ENCODE measurements at places on chromosomes 1 and 21.

DNA sequence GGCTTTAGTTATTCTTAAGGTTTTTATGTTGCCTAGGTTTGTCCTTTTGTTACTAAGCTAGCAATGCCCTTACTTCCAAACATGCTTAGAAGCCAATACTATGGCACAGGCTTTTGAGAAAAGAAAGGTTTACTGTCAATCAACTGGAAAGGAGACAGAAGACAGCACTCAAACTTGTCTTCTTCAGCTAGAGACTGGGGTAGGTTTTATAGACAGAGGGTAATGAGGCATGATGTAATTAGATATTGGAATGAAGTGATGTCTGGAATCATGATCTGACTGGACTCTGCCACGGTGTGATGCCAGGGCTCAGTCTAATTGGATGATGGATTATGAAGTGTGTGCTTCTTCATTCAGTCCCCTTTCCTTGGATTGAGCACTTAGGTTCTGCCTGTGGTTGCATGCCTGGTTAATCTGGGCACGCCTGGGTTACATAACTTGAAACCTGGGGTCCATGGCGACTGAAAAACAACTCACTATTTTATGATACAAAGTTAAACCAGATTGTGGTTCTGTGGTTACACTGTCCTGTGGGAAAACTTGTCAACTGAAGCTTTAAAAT lies 625.8 kb downstream of the BRINP3 start:
- DNase-seq, result no peak

GRCh38 chr1:225977937-225978748 lies 21.0 kb downstream of the SDE2 start:
- DNase-seq, result no peak

DNA sequence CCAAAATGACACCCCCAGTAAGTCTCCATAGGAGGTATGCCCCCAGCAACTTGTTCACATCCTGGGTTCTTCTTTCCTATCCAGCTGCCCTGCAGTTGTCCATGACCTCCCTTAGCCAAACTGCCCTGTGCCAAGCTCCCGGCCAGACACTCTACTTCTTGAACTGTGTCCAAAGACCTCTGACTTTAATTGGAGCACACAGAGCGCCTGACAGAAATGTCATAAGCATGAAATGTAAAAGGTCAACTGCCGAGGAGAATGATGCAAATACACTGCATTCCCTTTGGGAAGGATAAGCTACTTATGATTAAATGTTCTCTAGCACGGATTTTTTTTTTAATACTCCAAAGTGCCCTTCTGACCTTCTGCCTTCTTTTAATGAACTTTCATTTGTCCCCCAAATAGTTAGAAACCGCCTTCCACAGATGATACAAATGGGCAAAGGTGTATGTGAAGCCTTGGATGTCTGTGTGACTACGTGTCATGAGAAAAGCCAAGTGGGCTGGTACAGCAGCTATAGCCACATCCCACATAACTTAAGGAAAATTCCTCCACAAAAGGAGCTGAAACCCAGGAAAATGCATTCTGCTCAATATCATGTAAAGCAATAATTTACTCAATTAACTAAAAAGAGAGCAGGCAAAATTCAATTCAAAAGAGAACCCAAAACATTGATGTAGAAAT lies 26.8 kb downstream of the PALMD start:
- DNase-seq, result no peak

DNA sequence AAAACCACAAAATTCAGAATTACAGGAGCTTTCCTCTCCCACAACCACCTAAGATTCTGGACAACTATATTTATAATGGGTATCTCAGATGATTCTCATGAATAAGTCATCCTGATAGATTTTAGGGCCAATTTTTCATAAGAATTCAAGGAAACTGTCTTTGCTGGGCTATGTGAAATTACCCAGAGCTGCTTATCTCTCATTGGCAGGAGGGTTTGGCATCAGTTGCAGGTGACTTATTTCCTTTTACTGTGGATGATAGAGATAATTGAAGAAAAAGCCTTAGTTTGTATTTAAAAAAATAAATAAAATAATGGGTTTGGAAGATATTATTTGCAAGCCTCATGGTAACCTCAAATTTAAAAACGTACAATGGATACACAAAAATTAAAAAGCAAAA lies 38.2 kb upstream of the WDR26 start:
- no peak for DNase-seq

GRCh38 chr1:231134624-231135023 lies 27.2 kb upstream of the TRIM67 start:
- no peak for DNase-seq
